ENCODE measurements at places on chromosomes 6 and 20.

DNA sequence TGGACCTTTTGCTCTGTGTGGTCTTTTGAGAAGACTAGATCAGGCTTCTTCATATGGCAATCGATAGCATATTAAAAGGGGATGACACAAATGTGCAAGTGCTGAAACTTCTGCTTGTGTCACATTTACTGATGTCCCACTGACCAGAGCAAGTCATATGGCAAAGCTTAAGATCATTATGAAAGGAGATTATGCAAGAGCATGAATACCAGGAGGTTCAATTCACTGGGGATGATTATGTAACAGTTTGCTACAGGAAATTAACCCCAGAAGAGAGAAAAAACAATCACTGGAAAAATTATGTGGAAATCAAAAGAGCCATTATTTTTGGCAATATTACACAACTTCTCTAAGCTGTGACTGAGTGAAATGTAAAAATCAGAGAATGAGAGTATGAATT is 13.7 kb upstream of the PRDM13 start:
- DNase-seq = no peak

- no peak for DNase-seq
These were observed 169.9 kb downstream of the CD24 start for GRCh38 chr6:106804346-106805335.

GRCh38 chr6:22133357-22133756 is 163.5 kb downstream of the PRL start:
- DNase-seq = no peak

DNA sequence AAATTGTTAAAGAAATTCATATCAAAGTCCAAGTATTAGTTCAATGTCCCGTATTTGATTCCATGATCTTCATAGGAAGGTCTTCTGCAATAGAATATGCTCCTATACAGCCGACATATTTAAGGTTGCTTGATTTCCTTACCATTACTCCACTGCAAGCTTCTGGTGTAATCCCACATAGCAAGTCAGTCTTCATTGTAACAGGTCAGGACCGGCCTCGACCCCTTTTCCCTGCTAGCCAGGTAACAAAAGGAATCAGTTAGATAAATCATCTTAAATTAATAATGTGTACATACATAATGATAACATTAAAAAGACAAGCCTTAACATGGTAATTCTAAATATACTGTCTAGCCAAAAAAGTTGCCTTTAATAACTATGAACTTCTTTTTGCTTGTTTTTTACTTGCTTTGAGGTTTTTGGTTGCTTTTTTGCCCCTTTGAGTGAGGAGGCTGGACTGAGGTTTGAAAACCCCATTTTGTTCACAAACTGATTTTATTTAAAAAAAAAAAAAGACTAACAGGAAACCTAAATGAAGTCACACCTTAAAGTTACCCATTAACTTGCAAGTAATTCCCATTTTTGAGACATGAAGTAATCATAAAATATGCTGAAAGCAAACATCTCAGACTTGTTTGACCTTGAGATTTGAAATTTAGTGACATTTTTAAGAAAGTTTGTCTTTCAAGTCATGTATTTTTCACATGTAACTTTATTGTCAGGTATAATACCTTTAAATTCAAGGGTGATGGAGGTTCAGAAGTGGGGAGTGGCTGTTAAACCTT is 19.2 kb upstream of the SNX14 start:
- DNase-seq = no peak

DNA sequence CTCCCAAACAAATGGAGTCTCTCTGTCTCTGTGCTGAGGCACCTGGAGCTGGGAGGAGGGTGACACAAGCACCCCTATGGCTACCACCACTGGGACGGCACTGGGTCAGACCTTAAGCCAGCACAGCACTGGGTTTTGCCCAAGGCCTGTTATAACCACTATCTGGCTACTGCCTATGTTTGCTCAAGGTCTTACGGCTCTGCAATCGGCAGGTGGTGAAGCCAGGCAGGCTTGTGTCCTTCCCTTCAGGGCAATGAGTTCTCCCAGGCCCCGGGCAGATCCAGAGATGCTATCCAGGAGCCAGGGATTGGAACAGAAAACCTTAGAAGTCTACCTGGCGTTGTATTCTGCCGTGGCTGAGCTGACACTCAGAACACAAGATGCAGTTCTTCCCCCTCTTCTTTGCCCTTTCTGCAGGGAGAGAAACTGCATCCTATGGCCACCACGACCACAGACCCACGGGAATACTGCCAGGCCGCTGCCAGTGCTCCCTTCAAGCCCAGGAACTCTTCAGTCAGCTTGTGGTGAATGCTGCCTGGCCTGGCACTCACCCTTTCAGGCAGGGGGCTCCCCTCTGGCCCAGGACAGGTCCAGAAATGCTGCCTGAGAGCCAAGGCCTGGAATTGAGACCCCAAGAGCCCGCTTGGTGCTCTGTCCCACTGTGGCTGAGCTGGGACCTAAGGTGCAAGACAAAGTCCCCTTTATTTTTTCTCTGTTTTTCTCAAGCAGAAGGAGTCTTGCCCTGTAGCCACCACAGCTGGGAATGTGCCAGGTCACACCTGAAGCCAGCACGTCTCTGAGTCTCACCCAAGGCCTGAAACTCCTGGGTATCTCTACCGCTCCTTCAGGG is 67.0 kb upstream of the FRMD1 start:
- no peak for DNase-seq

GRCh38 chr6:161137320-161137719 is 136.5 kb downstream of the AGPAT4 start:
- DNase-seq = no peak

DNA sequence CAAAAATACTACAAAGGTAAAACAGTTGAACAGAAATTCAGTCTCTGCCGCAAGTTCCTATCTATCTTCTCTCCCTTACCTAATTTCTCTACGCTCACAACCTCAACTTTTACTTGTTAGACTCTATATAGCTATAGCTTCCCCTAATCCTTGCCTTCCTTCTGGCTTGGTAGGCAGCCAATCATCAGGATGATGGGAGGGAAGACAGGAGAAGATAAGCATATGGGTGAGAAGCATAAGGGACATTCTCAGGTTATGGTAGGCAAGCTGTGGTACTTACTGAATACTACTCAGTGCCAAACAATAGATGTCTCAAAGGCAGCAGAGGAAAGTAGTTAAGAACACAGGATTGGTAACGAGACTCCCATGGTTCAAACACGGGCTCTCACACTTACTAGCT is 7.8 kb downstream of the CCNC start:
- DNase-seq = no peak

- DNase-seq = no peak
These were observed 169.5 kb downstream of the OTOR start for GRCh38 chr20:16917636-16918035.

DNA sequence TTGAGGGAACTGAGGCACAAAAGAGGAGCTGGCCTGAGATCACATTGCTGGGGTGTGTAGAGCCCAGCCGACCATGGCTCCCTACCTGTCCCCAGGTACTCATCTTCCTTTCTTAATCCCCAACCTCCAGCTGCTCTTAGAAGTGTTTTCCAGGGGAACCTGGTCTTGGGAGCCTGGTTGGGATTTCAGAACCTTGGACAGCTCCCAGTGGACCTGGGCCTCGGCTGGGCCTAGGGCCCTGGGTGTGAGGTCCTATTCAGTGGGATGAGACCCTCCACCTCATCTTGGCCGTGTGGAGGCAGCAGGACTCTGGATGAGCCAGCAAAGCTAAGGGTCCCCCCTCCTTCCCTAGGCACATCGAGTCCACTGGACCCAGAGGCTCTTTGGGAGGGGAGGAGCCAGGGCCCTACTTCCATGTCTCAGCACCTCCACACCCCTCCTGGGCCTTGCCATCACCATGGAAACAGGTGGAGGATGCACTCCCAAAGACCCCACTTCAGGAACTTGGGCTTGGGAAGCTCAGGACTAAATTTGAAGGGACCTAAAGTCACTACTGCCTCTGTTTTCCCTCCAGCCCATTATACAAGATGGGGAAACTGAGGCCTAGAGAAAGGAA is 38.5 kb downstream of the DLGAP4 start:
- peak; percentile 31 for DNase-seq

- DNase-seq = no peak
These were observed 28.6 kb upstream of the ENPP5 start for GRCh38 chr6:46199387-46199786.

GRCh38 chr6:32906539-32906938 is 34.3 kb downstream of the HLA-DMB start:
- DNase-seq = no peak

DNA sequence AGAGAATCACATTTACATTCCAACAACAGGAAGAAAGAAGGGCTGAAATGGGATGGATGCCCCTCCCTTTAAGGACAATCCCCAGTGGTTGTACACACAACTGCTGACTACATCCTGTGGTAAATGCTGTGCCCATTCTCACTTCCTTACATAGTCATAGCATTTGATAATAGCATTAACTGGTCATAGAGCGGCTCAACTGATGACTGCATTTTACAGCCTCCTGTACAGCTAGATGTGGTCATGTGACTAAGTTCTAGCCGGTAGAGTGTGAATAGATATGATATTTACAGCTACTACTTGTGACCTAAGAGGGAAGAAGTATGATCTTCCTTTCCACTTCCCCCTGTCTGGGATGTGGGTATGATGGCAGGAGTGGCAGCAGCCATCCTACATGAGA is 24.7 kb downstream of the KCNK17 start:
- no peak for DNase-seq

- no peak for DNase-seq
These were observed 6.6 kb downstream of the MMP24OS start for GRCh38 chr20:35271073-35271882.

DNA sequence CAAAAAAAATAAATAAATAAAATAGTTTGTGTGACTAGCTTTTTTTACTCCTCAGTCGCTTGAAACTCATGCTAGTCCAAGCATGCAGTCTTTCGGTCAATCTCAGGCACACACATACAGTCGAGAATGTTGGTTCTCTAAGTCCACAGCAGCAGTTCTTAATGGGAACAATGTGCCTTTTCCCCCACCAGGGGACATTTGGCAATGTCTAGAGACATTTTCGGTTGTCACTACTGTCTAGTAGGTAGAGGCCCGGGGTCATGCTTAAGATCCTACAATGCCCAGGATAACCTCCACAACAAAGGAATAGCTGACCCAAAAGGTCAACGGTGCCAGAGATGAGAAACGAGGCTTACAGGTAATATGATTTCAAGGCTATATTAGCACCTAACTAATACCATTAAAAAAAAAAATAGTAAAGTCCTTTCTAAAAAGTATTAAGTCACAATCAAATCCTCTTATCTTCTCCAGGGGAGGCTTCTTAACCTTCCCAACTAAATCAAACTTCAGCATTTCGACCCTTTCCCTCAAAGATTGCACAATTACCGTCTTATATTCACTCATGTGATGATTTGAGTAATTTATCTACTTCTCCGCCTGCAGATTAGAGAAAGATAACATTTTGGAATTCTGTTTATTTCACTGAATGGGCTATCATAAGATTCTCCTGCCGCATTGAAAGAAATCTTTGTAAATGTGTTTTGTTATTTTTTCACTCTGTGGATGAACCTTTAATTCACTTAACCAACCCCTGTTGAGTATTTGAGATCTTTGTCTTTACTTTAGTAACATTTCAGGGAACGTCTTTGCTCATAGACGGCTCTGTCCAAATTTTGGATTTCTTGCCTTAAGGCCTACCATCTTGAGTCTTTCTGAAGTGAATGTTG is 8.1 kb upstream of the SALL4 start:
- no peak for DNase-seq

DNA sequence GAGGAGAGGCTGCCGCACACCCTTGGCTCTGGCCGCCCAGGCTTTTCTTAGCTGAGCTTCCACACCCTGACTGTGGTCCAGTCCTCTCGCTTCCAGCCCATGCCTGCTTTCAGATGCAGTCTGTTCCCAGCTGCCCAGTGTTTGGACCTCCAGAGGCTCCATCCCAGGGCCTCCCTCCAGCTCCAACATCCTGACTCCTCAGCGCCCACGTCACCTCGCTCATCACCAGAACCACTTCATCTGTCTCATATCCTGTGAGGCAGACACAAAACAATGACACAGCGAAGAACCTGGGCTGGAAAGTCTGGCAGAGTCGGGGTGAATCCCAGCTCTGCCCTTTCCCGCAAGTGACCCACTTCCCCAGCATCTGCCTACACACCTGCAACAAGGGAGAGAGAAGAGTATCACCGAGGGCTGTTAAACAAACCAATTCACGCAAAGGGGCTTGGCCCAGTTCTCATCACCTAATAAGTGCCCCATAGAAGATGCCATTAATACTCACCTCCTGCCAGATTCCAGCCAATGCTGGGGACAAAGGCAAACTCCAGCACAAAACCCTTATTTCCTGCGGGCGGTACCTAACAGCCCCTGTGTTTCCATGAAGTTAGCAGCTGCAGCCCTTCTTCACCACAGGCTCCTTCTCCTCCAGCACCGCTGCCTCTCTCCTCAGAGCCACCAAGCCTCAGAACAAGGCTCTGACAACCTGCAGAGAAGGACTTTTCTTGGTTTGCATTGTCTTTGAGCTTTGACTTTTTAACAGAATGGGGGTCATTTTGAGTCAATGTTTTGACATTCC is 133.4 kb upstream of the CDH4 start:
- no peak for DNase-seq

DNA sequence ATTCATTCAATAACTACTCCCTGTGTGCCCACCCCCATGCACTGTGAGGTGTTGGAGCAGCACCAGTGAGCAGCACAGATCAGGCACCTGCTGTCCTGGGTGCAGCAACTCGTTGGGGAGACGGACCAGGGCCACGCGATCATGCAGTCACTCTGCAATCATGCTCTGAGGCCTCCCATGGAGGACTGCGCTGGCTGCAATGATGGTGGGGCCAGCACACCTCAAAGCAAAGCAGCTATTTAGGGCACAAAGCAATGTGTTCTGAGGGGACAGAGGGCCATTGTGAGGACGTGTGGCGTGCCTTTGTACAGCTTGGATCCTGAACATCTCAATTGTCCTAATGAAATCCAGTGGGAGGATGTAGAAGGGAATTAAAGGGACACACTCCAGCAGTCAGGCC is 41.0 kb upstream of the MPC1 start:
- DNase-seq = no peak

DNA sequence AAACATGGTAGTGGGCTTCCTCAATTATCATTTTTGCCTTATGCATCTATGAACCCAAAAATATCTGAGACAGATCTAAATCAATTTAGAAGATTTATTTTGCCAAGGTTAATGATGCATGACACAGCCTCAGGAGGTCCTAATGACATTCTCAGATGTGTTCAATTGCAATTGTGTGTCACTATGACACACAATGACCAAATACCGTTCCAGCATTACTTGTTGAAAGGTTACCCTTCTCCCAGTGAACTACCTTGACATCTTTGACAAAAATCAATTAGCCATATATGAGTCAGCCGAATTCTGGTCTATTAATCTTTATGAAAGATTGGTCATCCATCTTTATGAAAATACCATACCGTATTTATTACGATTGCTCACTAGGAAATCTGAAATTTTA is 592.5 kb upstream of the GJE1 start:
- DNase-seq = no peak

GRCh38 chr6:50056242-50056641 is 6.5 kb upstream of the DEFB112 start:
- no peak for DNase-seq

All from activated CD4-positive, alpha-beta T cell treated with anti-CD3 and anti-CD28 coated beads for 48 hours (primary cell).